Stimulated activated naive CD4-positive, alpha-beta T cell treated with Interleukin-2 at 50 U/mL for 16 hours (primary cell): ENCODE measurements at places on chromosomes 16 and 17.

DNA sequence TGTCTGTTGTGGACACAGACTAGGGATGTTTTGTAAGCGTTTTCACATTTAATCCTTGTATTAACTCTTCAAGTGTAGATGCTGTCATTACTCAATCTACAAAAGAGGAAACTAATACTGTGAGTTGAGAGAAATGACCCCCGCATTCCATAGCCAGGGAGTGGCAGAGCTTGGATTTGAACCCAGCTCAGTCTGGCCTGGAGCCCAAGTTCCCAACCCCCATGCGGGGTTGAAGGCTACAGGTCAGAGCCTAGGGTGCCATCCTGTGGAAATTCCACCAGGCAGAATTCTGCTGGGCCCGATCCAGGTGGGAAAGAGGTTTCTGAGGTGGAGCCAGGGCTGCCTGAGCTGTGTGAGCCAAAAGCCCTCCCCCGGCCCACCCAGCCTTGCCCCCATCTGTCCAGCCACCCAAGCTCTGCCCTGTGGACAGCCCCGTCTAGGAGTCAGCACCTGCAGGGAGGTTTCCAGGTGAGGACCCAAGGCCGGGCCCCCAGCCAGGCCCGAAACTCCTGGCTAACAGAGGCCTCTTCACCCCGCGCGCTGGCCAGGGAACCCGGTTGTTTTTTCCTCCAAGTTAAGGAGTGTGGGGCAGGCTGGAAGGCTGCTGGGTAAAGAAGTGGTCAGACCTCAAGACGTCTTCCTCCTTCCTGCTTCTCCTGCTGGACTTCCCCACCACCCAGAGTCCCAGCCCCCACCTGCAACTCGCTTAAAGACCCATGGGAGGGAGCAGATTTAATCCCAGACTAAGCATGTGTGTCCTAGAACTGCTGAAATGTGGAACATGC, 5.7 kb downstream of the MMP15 start:
- no peak for DNase-seq

DNA sequence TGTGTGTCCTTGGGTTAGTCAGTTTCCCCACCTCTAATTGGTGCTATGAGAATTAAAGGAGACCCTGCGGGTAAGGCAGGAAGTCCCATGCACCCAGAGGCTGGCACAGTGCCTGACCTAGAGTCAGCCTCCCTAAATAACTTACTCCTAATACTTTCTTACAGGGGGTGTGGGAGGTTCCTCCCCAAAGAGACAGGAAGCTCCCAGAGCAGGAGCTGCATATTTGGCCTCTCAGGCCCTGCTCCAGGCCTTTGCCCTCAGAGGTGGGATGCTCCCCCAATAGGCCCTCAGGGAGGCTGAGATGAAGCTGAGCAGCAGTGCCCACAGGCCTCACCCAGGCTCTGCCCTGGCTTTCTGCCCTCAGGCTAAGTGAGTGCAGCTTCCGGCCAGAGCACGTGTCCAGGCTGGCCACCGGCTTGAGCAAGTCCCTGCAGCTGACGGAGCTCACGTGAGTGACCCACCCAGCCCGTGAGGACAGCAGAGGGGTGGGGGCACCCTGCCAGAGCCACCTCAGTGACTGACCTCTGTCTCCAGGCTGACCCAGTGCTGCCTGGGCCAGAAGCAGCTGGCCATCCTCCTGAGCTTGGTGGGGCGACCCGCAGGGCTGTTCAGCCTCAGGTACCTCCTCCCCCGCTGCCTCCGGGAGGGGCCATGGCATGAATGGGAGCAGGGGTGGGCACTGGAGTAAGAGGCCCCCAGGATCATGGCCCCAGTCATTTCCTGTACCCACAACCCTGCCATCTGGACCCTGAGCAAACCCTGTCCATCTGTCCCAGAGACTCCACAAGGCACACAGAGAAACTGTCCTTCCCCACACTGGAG, 31.1 kb upstream of the CPNE2 start:
- DNase-seq, result no peak

DNA sequence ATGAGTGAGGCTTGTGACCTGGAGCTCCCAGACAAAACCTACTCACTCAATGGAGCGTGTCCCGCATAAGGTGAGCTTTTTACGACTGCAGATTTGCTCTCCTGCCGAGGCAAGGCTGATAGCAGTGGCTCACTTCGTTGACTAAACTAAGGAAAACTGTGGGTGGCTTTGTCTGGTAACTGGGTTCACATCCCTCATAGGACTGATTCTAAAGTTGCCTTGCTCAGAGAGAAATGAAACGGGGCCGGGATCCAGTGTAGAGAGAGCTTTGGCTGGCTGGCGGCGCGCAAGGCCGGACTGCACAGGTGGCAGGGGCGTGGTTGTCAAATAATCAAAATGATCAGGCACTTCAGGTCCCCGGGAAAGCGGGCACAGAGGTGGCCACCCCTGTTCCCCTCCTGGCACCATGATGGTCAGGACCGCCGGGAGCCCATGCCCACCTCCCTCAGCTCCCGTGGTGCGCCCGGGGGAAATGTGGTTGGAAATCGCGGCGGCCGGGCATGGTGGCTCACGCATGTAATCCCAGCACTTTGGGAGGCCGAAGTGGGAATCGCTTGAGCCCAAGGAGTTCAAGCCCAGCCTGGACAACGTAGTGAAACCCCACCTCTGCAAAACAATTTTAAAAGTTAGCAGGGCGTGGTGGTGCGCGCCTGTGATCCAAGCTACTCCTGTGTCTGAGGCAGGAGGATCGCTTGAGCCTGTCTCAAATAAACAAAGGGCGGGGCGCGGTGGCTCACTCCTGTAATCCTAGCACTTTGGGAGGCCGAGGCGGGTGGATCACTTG, 26.6 kb upstream of the OR1F1 start:
- no peak for DNase-seq

GRCh38 chr17:58174871-58175270, 8.1 kb downstream of the OR4D2 start:
- no peak for DNase-seq

DNA sequence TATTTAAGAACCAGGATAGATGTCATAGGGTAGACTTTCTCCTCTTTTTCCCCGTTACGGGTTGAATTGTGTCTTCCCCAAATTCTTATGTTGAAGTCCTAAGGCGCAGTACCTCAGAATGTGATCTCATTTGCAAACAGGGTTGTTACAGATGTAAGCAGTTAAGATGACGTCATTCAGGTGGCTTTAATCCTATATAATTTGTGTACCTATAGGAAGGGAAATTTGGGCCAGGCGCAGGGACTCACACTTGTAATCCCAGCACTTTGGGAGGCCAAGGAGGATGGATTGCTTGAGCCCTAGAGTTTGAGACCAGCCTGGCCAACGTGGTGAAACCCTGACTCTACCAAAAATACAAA, 99.5 kb upstream of the DHX40 start:
- DNase-seq, result no peak

DNA sequence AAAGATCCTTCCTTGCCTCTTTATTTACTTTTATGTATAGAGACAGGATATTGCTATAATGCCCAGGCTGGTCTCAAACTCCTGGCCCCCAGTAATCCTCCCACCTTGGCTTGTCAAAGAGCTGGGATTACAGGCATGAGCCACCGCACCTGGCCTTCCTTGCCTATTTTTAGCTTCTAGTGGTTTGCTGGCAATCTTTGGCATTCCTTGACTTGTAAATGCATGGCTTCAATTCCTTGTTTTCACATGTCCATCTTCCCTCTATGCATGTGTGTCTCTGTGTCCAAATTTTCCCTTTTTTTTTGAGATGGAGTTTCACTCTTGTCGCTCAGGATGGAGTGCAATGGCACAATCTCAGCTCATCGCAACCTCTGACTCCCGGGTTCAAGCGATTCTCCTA, 22.5 kb downstream of the HEXIM2 start:
- DNase-seq, result no peak

DNA sequence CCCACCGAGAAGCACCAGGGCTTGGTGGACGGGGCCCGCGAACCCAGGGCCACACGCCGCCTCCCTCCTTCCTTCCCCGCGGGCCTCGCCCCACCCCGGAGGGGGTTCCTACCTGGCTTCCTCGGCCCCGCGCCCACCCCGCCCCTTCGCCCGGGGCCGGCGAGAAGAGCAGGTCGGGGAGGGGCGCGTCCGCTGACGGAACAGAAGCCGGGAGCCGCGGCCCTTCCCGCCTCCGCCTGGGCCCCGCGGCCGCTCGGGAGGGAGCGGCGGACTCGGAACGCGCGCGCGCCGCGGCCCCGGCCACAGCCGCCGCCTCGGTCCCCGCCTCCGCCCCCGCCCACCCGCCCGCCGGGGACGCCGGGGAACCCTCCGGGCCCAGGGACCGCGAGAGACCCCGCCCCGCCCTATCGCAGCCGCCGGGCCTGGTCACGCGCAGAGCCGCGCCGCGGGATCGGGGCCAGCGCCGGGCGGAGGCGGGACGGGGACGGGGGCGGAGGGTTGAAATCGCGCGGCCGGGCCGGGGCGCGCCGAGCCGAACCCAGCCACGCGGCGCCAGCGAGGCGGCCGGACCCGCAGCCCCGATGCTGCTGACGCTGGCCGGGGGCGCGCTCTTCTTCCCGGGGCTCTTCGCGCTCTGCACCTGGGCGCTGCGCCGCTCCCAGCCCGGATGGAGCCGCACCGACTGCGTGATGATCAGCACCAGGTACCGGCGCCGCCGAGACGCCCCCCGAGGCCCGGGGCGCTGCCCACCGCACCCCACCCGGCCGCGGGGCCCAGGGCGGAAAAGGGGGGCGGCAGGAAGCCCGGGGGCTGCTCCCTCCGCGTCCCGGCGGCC, at the start of gene TLCD3A:
Gene TLCD3A, plus strand, starts transcription at position 530 of the 835 bp plus-strand sequence. Its CDS starts 52 bp downstream, at position 582.
- DNase-seq, result peak; percentile 45

- no peak for DNase-seq
Observed at GRCh38 chr16:50038756-50039529, 13.9 kb downstream of the CNEP1R1 start.

GRCh38 chr17:70230850-70231640, 61.7 kb downstream of the KCNJ2 start:
- no peak for DNase-seq

- DNase-seq, result peak; percentile 66
Observed at GRCh38 chr17:42554250-42555121, 1.8 kb downstream of the HSD17B1 start.

GRCh38 chr17:75084039-75084660, 3.6 kb upstream of the SLC16A5 start:
- no peak for DNase-seq

DNA sequence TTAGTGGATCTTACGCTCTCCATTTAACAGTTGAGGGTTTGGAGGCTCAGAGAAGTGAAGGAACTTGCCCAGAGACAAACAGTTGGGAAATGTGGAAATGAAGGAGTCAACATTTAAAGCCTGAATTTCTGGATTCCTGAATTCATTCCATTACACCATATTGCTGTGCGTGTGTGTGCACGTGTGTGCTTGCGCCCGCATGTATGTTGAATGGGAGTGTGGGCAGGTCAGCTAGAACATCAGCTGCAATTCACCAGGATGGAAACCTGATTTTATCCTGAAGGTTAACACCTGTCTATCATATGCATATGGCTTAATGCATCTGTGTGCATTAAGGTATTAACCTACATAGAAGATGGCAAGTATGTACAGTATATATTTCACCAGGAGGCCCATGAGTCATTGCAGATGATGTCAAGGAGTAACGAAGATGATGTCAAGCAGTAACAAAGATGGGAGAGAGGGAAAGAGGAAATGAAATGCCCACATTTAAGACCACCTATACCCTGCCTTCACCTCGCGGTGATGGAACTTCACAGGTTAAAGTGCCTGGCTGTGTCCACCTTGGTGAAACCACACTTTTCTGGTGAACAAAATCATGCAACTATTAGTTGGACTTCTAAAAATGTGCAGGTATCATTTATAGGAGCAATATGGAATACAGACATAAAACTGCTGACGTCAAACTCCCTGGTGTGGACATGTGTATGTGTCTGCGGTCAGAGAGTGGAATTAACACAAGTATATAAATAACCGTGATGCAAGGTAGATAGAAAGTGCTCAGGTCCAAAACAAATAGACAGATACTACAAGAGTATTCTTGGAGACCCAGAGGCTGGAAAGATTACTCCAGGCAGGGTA, 832 bp upstream of the ADAP2 start:
- DNase-seq, result no peak

GRCh38 chr16:70678121-70678897, 7.5 kb downstream of the MTSS2 start:
- no peak for DNase-seq

GRCh38 chr17:35713069-35713728, 18.2 kb upstream of the RASL10B start:
- no peak for DNase-seq

GRCh38 chr16:56115817-56116576, 75.3 kb upstream of the GNAO1 start:
- DNase-seq, result no peak

DNA sequence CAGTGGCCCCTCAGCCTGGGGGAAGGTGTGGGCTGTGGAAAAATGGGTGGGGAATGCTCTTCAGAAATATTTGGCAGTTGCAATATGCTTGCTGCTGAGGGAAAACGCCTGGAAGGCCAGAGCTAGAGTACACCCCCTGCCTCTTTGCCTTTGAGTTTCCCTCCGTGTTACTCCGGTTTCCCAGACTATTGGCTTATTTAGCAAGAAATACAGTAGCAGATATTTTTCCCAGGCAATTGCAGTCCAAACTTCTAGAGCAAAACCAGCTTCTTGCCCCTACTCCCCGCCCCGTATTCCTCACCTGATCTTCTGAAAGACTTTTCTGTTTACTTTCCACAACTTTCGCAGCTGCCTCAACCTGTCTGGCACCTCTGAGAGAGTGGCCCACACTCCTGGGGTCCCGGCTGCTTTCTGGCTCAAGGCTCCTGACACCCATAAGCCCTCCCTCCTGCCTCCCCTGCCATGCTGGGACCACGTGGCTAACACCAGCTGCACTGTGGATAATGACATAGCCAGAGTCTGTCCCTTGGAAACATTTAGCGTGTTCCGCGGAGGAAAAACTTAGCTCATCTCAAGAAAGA, 45.8 kb upstream of the HELZ start:
- no peak for DNase-seq

- no peak for DNase-seq
Observed at GRCh38 chr16:68778551-68779231, 41.6 kb downstream of the CDH1 start.
